CD4-positive, alpha-beta T cell treated with Interleukin-4 for 1 hour (primary cell): ENCODE measurements at places on chromosomes 16 and 17.

DNA sequence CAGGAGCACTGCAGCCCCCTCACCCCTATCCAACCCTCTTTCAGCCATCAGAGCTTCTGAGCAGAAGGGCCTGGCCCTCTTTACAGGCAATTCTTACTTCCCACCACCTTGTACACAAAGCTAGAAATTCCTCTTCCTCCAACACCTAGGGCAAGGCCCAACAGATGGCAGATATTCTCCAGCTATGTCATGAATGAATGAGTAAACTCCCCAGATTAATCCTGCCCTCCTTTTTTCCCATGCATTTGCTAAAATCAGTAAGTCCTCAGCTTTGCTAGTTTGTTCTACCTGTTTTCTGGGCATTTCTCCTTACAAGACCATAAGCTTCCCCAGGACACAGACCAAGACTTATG is 20.4 kb upstream of the MRPS23 start:
- DNase-seq = no peak

DNA sequence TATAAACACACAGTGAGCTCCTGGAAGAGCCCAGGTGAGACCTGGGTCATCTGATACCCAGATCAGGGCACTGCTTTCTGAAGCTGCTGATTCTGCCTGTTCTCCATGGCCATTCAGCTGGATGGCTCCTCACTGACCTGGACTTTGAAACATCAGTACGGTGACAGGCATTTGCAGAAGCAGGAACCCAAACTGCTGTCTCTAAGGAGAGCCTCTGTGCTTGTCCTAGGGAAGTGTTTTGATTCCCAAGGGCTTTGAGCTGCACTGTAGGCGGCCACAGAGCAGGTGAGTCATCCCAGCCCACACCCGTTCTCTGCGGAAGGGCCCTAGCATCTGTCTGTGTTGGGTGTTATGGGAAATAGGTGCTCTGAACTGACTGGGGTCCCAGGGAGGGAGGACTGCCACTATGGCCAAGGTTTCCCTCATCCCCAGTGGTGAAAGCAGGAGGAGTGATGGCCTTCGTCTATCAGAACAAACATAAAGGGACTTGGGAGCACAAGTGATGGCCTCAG is 60.7 kb upstream of the ADCY9 start:
- DNase-seq = no peak

DNA sequence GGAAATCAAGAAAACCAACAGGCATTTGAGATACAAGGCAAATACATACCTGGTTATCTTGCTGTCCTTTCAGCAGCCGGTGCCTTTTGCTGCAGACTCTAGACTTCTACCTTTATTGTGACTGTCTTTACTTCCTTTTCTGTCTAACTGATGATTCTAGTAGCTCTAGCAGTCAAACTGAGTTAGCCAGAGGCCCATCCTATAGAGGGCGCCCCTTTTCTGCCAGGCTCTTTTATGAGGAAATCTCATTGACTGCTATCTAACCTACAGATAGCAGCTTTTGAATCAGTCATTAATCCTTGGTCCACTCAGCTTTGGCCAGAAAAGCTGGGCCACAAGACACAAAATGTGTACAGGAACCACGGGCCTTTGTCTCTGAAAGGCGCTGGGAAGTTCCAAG is 87.5 kb upstream of the WSB1 start:
- peak; percentile 25 for DNase-seq

DNA sequence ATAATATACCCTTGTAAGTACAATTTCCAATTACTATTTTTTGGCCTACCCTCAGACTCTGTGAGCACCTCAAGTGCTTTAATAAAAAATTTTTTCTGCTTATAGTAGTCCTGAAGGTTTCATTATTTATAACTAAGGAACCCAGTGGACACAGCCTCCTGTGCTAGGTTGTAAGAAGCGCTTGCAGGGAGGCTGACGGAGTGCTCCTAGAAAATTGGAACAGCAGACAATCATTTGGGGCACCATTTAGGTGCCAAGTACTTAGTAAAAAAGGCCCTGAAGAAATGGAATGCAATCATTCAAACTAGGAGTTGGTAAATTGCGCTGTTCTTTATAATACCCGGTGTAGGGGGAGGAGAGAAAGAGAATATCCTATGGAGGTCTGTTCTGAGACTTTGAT is 19.8 kb downstream of the CA10 start:
- no peak for DNase-seq

GRCh38 chr17:15012351-15012980 is 252.7 kb downstream of the PMP22 start:
- no peak for DNase-seq

DNA sequence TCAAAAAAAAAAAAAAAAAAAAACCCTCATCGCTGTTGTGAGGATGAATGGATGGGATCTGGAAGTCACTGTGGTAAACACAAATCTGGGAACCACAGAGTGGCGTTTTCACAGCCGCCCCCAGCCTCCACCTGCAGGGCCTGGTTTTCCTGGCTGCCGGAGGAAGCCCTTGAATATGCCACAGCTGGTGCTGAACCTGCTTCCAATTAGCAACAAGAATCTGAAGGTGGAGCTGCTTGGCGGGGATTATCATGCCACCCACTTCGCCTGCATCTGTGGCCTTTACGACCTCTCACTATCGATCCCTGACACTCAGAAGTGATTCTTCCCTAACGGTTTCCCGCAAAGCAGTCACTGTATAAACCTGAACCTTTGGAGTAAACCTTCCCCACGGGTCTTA is 16.1 kb downstream of the MRM3 start:
- DNase-seq = no peak

- no peak for DNase-seq
These were observed 144.9 kb downstream of the PARN start for GRCh38 chr16:14485121-14485551.
